Effector memory CD4-positive, alpha-beta T cell (primary cell): ENCODE measurements at places on chromosomes 5 and 9.

DNA sequence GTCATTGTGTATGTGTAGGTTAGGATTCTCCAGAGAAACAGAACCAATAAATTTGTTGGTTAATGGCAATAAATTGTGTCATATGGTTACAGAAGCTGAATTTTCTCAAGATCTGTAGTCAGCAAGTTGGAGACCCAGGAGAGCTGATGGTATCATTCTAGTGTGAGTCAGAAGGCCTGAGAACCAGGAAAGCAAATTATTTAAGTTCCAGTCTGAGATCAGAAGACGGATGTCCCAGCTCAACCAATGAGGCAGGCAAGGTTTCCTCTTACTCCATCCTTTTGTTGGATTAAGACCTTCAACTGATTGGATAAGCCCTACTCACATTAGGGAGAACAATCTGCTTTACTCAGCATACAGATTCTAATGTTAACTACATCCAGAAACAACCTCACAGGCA is 656.3 kb downstream of the ANXA1 start:
- H3K27ac ChIP-seq: no peak overlapping the region
- no peaks in the 10 kb centered on the region for H3K4me1 ChIP-seq
- no peak overlapping the region for H3K4me3 ChIP-seq
- no peaks in the 10 kb centered on the region for H3K27me3 ChIP-seq
- H3K36me3 ChIP-seq: no peaks in the 10 kb centered on the region

GRCh38 chr9:99189887-99190596 is 31.7 kb downstream of the ALG2 start:
- H3K36me3 ChIP-seq: no peaks in the 10 kb centered on the region
- H3K4me3 ChIP-seq: no peak overlapping the region
- no peak for DNase-seq
- no peaks in the 10 kb centered on the region for H3K27me3 ChIP-seq

DNA sequence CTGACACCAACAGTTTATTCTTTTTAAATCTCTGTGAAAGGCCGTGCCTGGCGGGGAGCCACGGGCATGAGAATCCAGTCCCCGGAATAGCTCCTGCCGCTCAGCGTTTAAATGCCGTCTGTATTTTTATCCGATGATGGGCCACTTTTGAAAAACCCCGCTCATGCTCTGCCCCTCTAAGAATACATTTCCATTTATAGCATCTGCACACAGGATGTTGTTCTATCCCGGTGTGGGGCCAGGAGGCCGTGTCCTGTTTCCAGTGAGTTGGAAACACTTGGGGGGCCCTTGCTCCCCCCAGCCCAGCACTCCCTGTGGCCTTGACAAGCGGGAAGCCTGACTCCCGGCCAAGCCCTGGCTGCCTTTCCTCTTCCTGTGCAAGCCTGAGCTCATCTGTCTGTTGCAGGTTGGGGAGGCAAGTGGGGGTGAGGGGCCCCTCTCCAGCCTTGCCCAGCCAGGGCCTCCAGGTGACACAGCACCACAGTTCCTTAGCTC is 39.0 kb downstream of the ERGIC1 start:
- no peaks in the 10 kb centered on the region for H3K4me1 ChIP-seq
- no peaks in the 10 kb centered on the region for H3K27me3 ChIP-seq
- H3K27ac ChIP-seq: no peak overlapping the region
- no peak for DNase-seq
- H3K36me3 ChIP-seq: no peaks in the 10 kb centered on the region

DNA sequence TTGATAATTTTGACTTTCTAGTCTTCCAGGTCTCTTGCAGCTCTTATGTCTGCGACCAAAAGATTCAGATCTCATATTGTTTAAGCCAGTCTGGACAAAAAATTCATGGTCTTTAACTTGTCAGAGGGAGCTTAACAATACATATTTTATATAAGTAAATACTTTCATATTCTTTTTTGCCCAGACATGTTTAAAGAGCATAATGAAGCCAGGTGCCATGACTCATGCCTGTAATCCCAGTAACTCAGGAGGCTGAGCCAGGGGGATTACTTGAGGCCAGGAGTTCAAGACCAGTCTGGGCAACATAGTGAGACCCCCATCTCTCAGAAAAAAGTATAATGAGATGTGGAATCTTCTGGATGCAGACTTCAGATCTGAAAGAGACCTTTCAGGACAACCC is 69.8 kb downstream of the JMY start:
- no peaks in the 10 kb centered on the region for H3K4me1 ChIP-seq
- H3K27ac ChIP-seq: no peak overlapping the region
- H3K4me3 ChIP-seq: no peak overlapping the region
- no peaks in the 10 kb centered on the region for H3K27me3 ChIP-seq

DNA sequence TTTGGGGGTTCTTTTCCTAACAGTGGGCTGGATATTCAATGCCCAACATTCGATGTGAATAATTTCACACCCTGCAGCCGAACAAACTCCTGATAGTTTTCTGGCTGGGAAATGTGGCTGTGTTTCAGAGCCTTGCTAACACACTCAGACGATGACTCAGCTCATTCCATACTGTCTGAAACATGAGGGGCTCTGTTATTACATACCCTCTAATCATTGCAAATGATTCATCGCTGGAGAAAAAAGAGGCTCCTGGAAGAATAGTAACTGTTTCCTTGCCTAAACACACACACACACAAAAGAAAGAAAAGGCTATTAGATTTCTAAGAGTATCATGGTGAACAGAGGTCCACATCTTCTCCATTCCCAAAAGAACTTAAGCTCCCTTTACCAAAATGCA is 75.8 kb downstream of the OXCT1 start:
- peaks cover 13% of the 10 kb centered on the region for H3K36me3 ChIP-seq
- no peaks in the 10 kb centered on the region for H3K4me1 ChIP-seq
- no peak for DNase-seq
- no peak overlapping the region for H3K4me3 ChIP-seq
- no peaks in the 10 kb centered on the region for H3K27me3 ChIP-seq

DNA sequence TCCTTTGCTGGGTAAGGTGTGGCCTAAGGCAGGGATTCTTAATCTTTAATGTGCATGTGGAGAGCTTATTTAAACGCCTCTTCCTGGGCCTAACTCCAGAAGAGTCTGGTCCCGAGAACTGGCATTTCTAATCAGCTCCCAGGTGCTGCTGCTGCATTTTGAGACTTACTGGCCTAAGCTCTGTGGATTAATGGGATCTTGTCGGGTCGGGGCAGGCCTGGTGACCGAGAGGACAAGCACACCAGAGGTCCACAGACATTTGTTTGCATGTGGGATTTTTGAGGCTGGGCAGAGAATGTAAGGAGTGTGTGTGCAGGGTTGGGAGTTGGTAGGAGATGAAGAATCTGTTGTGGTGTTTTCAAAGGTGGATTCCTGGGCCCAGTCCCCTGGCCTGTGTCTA is 95.0 kb upstream of the DAP start:
- H3K27ac ChIP-seq: no peak overlapping the region
- peaks cover 3% of the 10 kb centered on the region for H3K27me3 ChIP-seq
- no peaks in the 10 kb centered on the region for H3K4me1 ChIP-seq
- H3K36me3 ChIP-seq: no peaks in the 10 kb centered on the region

GRCh38 chr9:127033061-127033460 is 89.4 kb downstream of the ANGPTL2 start:
- H3K27me3 ChIP-seq: no peaks in the 10 kb centered on the region
- H3K4me1 ChIP-seq: no peaks in the 10 kb centered on the region
- no peaks in the 10 kb centered on the region for H3K36me3 ChIP-seq
- no peak overlapping the region for H3K27ac ChIP-seq
- DNase-seq: no peak

GRCh38 chr5:138874771-138875551 is at the start of gene LRRTM2:
Gene LRRTM2 (minus strand): TSS chr5:138875335. CDS start chr5:138874911, 424 bp downstream.
- H3K4me3 ChIP-seq: no peak within 1 kb of the TSS
- no peak for DNase-seq
- no peaks in the 10 kb centered on the region for H3K4me1 ChIP-seq
- H3K27ac ChIP-seq: no peak within 1 kb of the TSS

GRCh38 chr9:133048595-133048994 is 13.2 kb upstream of the CEL start:
- no peak overlapping the region for H3K27ac ChIP-seq
- no peak overlapping the region for H3K4me3 ChIP-seq
- DNase-seq: no peak
- H3K36me3 ChIP-seq: peaks cover 56% of the 10 kb centered on the region
- H3K4me1 ChIP-seq: no peaks in the 10 kb centered on the region

DNA sequence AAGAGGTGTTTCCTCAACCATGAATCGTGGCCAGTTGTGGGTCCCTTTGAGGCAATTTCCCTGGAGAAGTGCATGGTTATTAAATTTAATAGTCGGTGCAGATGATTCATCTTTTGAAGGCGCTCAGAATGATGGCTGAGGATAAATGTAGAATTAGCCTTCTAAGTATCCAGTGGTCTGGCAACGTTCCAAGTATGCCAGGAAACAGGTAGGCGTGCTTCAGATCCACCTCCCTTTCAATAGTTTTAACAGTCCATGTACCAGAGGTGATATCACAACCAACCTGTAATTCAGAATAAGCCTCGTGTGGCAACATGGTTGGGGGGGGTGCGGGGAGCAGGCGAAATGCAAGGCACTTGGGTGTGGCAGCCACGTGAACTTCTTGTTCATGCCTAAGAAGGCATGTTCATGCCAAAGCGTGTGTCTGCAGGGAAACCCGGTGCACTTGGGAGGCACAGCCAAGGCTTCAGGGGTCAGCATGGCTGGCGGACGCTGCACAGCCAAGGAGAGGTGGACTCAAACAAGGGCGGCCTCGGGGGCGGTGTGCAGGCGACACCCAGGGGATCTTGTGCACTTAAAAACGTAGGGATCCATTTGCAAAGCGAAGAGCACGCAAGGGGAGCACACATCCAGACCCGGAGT is 5.2 kb upstream of the NKD2 start:
- no peak overlapping the region for H3K27ac ChIP-seq
- no peak overlapping the region for H3K4me3 ChIP-seq
- no peaks in the 10 kb centered on the region for H3K36me3 ChIP-seq
- H3K27me3 ChIP-seq: peaks cover 8% of the 10 kb centered on the region
- DNase-seq: no peak

- H3K4me1 ChIP-seq: no peaks in the 10 kb centered on the region
- DNase-seq: no peak
- H3K27ac ChIP-seq: no peak overlapping the region
- H3K27me3 ChIP-seq: no peaks in the 10 kb centered on the region
These were observed 212.3 kb upstream of the IRX4 start for GRCh38 chr5:2095011-2095410.

DNA sequence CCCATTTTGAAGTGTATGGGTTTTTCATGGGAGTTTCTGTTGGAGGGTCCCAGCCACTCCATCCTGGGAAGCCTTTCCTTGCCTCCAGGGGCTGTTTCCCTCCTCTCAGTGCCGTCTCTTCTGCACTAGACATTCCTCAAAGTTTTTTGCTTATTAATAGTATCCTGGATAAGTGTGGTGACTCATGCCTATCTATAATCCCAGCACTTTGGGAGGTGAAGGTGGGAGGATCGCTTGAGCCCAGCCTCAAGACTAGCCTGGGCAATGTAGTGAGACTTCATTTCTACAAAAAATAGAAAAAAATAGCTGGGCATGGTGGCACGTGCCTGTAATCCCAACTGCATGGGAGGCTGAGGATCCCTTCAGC is 43.1 kb downstream of the RALGPS1 start:
- no peaks in the 10 kb centered on the region for H3K27me3 ChIP-seq
- no peak overlapping the region for H3K27ac ChIP-seq
- H3K4me1 ChIP-seq: no peaks in the 10 kb centered on the region
- H3K4me3 ChIP-seq: no peak overlapping the region
- DNase-seq: no peak

DNA sequence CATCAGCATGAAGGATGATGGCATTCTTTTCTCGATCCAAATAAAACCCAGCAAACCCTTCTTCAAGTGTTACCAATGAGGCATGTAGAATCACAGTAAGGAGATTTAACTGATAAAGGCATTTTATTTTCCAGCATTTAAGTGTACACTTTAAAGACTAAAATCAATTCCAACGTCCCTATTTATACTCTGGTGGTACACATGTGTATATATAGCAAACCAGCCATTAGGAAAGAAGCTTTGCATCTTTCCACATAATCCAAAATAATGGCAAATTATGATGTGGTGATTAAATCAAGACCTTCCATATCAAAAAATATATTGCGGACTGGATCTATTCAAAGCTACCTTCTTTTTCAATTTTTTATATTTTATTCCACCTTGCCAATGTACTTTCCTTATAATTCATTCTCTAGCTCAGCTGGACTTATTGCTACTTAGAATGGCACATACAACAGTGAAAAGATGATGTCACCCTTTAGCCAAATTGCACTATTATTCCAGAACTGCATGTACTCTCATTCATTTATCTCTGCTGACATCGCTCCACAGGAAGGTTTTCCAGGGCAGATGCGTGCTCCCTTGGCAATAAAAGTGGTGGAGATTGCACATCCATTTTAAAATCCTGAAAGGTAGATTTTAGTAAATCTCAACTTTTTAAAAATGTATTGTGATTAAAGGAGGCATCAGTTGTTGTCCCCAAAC is 63.3 kb upstream of the SLC30A5 start:
- no peak overlapping the region for H3K4me3 ChIP-seq
- H3K4me1 ChIP-seq: no peaks in the 10 kb centered on the region
- DNase-seq: no peak
- H3K36me3 ChIP-seq: no peaks in the 10 kb centered on the region

- no peaks in the 10 kb centered on the region for H3K36me3 ChIP-seq
- no peaks in the 10 kb centered on the region for H3K27me3 ChIP-seq
- no peak for DNase-seq
- H3K4me3 ChIP-seq: no peak overlapping the region
These were observed 40.2 kb downstream of the RGS3 start for GRCh38 chr9:113503613-113504211.

DNA sequence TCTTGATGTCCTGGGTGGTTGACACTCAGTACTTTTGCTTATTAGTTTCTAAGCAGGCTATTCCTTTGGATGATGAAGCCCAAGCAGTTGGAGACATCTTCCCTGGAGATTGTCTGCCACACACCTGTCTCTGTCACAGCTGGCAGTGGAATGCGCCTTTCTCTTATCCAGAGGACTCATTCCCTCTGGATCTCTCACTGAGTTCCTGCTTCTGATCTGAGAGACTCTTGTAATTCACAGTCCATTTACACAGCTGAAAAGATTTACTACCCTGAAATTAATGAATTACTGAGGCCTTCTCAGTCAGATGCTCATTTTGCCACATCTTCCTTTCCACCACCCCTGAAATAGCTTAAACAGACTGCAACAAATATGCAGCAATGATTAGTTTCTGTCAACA is 15.9 kb downstream of the TAL2 start:
- H3K36me3 ChIP-seq: no peaks in the 10 kb centered on the region
- no peak overlapping the region for H3K27ac ChIP-seq
- no peaks in the 10 kb centered on the region for H3K27me3 ChIP-seq
- no peak overlapping the region for H3K4me3 ChIP-seq
- no peak for DNase-seq

GRCh38 chr5:116559673-116560164 is 14.9 kb downstream of the SEMA6A start:
- no peak overlapping the region for H3K27ac ChIP-seq
- DNase-seq: no peak
- no peak overlapping the region for H3K4me3 ChIP-seq
- no peaks in the 10 kb centered on the region for H3K36me3 ChIP-seq
- no peaks in the 10 kb centered on the region for H3K27me3 ChIP-seq
- no peaks in the 10 kb centered on the region for H3K4me1 ChIP-seq

GRCh38 chr5:6590581-6590980 is 42.3 kb downstream of the NSUN2 start:
- H3K27me3 ChIP-seq: no peaks in the 10 kb centered on the region
- H3K4me3 ChIP-seq: no peak overlapping the region
- no peaks in the 10 kb centered on the region for H3K36me3 ChIP-seq
- no peak overlapping the region for H3K27ac ChIP-seq
